ENCODE measurements at places on chromosomes 4 and X.

DNA sequence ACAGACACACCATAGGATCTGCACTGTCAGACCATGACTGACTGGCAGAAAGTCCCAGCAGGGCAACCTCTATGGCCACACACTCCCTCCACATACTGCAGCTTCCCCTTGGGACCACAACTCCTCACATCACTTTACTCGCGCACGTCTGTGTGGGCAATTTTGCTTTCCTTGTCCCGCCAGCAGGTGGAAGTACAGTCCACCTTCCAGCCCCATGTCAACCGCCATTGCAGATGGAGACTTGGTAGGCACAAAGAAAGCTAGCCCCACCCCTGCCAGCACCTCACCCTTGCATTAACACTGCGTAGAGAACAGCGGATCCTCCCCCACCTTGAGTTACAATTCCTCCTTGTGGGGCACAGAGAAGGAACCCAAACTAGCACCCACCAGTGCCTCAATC lies 74.4 kb upstream of the NAP1L2 start:
- no peak for DNase-seq

DNA sequence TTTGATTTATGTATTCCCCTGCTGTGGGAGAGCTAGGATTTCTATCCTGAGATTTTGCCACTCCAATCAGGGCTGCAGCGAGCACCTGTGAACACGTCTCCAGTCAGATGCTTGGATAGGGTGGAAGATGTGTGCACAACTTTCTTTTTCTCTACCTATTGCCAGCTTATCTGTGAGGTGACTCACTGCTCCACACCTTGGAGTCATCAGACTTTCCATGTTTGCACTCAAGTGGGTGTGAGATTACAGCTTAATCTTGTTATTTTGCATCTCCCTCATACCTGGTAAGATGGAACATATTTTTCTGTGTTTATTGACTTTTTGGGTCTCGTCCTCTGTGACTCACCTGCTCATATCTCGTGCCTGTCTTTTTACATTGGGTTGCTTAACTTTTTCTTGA lies 32.2 kb downstream of the PSAPL1 start:
- no peak for DNase-seq

- no peak for DNase-seq
These were observed 34.6 kb upstream of the CPLX1 start for GRCh38 chr4:860561-860960.

DNA sequence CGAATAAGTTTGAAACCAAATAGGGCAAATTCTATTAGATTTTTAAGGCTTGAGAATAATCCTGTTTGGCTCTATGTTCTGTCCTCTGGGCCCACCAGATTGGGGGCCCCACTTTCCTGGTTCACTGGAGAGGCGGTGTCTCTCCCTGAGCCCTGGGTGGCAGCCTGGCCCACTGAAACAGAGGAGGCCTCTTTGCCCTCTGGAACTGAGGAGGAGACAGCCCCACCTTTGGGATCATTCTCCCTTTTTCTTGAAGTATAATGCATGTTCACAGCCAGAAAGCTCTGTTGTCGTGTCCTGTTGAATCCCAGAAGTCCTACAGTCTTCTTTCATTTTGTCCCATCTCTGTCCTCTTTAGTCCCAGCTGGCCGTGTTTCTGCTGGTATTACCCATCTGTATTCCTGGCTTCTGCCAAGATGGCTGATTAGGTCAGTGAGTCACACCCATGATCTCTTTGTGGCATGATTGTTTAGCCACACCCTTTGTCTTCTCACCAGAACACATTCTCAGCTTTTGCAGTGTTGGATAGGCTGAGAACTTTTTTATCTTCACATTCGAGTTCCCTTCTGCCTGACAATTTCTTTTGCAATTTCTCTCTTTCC lies 8.1 kb upstream of the TBC1D25 start:
- DNase-seq = no peak

DNA sequence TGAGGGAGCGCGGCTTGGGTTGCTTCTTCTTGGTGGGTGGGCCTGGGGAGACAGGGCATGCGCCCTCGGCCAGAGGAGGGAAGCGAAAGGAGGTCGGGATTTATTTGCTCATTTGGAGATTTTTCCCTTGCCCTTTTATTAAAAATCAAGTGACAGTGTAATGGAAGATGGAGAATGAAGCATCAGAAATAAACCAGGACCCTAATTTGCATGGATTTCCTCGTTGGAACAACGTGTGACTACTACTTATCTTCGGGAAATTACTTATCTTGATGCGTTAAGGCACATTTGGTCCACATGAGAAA lies 709 bp upstream of the CLOCK start:
- no peak for DNase-seq

DNA sequence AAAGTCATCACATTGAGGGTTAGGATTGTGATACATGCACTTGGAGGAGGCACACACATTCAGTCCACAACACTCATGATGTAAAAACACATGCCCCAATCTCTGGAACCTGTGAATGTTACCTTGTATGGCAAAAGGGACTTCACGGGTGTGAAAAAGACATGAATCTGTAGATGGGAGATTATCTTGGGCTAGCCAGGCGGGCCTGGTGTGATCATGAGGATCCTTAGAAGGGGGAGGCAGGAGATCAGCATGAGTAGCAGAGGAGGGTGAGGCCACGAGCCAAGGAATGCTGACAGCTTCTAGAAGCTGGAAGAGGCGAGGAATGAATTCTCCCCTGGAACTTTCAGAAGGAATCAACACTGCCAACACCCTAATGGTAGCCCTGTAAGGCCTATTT lies 77.5 kb upstream of the ENPP6 start:
- DNase-seq = no peak

- no peak for DNase-seq
These were observed 1.3 kb downstream of the CHST7 start for GRCh38 chrX:46574774-46575381.

DNA sequence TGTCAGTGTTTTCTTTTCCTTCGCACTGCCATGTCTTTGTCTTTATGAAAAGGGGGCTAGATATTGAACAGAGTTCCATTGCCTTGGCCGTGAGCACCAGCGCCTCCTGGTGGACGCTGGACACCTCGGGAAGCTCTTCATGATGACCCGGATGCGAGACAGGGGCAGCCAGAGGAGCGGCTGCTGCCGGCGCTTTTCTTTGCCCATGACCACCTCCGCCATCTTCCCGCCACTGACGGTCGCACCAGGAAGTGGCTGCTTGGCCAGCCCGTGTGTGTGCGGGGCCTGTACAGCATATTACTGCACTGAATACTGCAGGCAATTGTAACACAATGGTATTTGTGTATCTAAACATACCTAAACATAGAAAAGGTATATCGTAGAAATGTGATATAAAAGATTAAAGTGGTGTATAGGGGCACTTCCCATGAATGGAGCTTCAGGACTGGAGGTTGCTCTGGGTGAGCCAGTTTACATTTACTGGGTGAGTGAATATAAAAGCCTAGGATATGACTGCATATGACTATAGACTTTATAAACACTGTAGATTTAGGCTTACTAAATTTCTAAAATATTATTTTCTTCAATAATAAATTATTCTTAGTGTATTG lies 15.8 kb upstream of the GRIA2 start:
- DNase-seq = peak; percentile 4

DNA sequence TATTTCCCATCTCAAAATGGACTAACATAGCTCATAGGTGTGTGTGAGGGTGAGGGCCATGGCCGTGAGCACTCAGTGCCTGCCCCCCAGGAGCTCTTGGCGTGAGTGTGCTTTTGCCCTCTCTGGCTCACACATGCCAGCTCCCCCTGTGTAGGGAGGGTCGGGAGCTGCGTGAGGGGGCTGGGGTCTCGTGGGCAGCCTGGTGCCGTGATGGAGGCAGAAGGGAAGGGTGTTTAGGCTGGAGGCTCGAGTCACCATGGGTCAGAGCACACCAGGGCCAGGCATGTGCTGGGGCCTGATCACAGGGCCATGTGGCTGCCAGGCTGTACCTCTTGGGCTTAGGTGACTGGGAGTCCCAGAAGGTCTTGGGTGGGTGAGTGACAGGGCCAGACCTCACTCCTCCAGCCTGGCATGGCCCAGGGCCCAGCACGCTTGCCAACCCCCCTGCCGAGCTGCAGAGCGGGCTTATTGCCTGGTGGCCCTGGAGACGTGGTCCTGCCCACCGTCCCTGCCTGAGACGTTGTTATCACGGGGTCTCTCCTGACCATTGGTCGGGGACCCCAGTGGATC lies 44.0 kb downstream of the ADRA2C start:
- DNase-seq = no peak

GRCh38 chrX:21738210-21738949 lies 19.5 kb downstream of the SMPX start:
- DNase-seq = no peak

GRCh38 chrX:38881066-38881465 lies 79.8 kb downstream of the MID1IP1 start:
- no peak for DNase-seq

Data from stimulated activated CD4-positive, alpha-beta T cell treated with anti-CD3 and anti-CD28 coated beads, Interleukin-15, amount 100 ng/mL, for 48 hours (primary cell).